ENCODE measurements at places on chromosomes 1 and 21.

DNA sequence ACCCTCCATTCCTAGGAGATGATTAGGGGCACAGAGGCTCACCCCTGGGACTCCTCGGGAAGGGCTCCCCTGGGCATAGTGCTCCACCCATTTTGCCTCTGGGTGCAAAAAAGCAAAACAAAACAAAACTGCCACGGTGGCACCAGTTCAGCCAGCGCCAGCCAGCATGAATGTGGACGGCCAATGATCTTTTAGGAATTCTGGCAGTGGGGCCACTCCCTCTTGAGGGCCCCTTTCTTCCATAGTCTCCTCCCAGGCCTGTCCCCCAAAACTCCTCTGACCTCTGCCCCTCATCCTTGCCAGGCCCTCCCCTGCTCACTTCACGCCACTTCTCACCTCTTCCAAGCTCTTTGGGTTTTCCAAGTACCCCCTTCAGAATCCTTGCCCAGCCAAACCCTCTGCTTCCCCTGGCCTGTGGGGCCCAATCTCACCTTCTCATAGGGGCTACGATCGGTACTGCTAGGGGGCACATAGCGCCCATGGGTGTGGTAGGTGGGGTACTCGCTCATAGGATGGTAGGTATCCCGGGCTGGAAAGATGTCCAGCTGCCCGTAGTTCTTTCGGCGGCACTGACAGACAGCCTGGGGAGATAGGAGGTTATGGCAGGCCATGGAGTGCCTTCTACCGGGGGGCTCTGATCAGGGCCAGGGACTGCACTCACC lies 13.3 kb downstream of the TRIM46 start:
- DNase-seq = no peak

DNA sequence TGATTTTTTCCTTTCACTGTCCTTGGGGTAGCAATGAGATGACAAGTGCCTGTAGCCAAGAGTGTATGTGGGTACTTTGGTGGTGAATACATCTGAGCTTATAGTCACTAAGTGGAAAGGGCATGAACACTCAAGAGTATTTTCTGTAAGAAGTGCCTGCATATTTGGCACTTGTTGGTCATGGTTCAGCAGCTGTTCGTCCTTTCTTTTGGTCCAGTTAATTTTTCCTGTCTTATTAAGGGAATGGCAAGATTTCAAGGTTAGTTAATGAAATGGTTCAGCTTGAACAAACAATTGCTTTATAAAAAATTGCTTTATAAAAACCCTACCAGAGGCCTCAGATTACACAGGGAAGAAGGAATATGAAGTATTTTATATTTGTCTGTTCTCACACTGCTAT lies 48.6 kb upstream of the GPR52 start:
- no peak for DNase-seq

DNA sequence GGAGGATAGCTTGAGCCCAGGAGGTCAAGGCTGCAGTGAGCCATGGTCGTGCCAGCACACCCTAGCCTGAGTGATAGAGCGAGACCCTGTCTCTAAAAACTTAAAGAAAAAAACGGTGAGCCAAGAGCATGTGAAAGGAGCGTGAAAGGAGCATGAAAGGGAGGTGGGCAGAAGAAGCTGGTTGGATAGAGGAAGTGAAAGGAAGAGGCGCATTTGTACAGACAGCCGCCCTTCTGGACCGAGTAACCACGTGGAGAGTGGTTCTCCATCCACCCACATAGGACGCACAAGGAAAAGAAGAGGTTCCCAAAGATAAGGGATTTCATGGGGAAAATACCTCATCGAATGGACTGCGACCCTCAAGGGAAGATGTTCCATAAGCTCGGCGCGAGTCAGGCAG lies 60.4 kb upstream of the IFNAR2 start:
- DNase-seq = no peak

GRCh38 chr1:38197312-38198061 lies 150.9 kb upstream of the POU3F1 start:
- no peak for DNase-seq

DNA sequence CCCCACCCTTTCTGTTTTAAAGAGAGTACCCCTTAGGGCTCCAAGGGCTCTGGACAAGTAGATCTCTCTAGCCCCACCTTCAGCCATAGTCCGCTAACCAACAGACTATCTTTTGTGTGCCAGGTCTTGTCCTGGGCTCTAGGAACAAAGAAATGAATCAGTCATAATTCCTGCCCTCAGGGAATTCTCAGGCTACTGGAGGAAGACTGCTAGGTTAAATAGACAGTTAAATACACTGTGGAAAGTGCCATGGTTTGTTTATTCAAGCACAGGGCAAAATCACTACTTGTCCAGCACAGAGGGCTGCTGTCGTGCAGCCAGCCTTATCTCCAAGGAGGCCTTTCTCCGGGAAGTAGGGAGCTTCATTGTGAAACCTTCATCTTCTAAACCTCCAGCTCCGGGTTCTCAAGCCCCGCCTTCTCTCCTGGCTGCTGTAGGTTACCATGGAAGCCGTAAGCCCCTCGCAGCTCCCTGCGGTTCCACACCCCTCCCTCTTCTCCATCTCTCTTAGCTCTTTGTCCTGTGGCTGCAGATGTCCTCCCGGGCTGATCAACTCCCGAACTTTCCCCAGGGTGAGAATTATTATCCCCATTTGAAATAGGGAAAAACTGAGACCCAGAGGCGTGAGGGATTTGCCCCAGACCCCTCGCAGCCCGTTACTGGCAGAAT lies 29.8 kb downstream of the SHISAL2A start:
- no peak for DNase-seq

DNA sequence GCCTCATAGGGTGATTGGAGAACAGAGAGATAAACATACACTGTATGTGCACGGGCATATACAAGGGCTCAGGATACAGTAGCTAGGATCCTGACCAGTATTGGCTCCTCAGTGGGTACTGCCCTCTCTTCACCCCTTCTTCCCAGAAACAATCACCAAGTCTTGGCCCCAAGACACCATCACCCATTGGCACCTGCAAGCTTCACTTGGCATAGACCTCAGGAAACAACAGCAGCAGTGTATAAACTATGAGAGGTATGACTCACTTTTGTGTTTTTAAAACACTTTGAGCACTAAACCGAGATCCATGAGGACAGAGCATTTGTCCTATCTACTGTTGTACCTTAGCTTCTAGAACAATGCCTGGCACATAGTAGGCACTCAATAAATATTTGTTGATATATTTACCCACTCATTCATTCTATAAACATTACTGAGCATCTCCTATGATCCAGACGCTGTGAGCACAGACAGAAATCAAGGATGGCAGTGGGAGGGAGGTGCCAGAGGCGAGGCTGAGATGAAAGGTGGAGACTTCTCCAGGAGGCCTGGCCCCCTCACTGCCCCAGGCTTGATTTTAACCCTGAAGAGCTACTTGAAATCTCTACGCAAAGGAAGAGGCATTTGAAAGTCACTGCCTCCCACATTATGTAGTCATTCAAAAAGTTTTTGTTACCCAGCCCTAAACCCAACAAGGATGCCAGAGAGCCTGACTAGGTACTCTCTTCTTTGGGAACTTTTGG lies 95.2 kb downstream of the CAMK2N1 start:
- DNase-seq = no peak

GRCh38 chr1:24228311-24228710 lies 41.2 kb upstream of the IFNLR1 start:
- DNase-seq = no peak

GRCh38 chr1:43921022-43921421 lies 12.6 kb upstream of the ARTN start:
- DNase-seq = no peak

DNA sequence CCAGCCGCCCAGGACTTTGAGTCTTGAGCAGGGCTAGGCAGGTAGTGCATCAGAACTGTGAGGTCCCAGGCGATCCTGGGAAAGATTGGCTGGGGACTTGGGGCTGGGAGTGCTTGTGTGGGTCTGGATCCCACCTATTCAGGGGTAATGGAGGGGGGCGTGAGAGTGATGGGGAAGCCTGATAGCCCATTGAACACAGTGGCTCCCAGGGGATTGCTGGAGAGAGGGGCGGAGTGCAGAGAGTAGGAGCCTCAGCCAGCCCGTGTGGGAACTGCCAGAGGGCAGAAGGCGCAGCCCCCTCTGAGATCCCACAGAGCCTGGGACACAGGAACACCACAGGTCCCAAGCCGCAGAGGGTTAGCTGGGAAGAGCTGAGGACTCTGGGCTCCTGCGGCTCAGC lies 19.3 kb upstream of the PDZK1IP1 start:
- DNase-seq = no peak

DNA sequence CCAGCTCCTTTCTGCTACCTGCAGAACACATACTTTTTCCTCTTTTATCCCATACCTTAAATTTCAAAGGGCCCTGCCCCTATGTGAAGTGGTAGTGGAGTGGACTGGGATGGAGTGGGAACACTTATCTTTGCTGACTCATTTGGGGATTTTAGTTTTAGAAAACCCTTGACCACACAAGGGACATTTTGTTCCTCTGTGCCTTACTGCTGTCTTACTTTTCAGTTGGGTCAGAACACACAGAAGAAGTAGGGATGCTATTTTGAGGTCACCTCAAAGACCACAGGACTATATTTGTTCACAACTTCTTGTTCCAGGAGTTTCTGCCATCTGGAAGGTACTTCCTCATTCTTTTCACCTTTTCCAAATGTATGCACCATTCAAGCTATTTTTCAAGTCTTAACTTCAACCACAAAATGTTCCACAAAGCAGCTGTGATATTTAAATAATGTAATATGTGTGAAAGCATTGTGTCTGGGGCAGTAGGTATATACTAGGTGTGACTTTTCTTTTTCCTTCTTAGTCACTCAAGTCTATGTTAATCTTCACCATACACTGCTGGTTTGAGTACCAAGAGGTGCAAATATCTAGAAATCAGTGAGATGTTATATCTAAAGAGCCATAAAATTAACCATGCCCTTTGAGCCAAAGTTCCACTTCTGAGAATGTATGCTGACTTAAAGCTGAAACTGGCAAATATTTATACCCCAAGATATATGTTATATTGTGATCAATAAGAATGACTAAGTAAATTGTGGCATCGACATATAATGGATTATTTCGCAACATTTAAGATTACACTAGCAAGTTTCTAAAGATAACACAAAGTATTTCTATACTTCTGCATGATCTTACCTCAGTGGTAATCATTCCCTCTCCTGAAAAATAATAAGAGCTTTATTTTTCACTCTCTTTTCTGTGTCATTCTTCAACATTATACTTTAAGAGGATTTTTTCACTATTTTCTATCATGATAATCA lies 308.5 kb downstream of the MRPL39 start:
- no peak for DNase-seq

- no peak for DNase-seq
Measured at GRCh38 chr1:80535466-80535865, 1265.3 kb upstream of the ADGRL2 start.

GRCh38 chr1:165387961-165388360 lies 31.4 kb upstream of the LMX1A start:
- DNase-seq = no peak

DNA sequence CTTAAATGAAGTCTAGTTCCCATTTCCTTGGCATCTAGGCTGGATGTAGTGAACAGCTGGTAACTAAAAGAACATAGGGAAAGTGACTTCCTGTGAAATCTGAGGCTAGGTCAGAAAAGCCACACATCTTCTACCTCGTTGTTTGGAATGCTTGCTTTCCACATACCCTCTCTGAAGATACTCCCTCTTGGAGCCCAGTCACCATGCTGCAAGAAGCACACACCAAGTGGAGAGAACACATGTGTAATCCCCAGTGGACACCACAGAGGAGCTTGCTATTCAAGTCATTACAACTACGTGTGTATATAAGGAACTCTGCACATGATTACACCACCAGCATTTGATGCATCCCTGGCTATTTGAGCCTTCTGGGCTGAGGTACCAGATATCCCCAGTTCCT lies 125.9 kb downstream of the RGS21 start:
- DNase-seq = no peak

GRCh38 chr1:18823438-18823837 lies 36.0 kb downstream of the TAS1R2 start:
- no peak for DNase-seq

DNA sequence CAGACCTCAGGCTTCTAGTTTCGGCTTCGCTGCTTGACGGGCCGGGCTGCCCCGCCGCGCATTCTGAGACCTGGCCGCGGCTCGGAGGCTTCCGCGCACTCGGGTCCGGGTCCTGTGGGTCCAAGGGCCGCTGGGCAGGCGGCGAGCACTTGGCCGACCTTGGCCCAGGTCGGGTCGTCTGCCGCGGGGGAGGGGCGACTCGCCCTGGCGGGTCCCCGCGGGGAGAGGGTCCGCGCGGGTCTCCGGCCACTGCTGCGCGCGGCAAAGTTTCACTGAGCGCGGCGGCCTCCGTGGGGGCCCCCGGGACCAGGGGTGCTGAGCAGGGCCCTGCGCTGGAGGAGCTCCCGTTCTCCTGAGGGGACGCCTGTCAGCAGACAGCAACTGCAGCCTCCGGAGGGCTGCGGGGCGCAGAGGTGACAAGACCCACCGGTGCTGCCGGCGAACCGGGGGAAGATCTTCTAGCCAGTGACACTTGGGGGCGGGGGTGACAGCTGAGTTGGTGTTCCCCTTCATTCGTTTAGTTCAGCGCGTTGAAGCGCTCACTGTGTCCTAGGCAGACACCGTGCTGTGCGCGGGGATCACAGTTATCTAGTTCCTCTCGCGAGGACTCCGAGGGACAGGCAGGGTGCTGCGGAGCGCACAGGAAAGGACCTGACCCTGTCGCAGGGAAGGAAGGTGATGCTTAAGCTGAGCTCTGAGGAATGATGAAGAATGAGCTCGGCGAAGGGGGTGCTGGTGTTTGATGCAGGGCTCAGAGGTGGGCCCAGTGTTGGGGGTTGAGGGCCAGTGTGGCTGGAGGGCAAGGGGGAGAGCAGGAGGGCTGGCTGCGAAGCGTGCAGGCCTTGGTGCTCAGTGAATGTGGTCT lies 725 bp downstream of the MTFR1L start:
- no peak for DNase-seq

DNA sequence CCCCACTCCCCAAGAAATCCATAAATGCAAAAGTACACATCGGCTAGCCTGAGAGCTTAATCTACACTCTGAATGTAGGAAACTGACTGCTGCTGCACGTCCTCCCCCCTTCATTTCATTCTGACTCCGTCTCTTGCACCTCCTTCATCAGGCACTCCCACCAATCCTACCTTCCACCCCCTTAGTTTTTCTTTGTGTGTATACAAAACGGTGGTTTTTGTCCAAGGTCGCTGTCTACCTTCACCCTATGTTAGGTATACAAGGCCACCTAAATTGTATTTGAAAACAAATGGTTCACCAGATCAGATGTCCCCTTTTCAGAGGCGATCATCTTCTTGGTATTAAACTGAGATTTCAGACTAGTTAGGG lies 1.9 kb downstream of the WDR26 start:
- no peak for DNase-seq

- no peak for DNase-seq
Measured at GRCh38 chr21:34514576-34515115, 2.6 kb upstream of the KCNE1 start.

GRCh38 chr21:44569861-44570517 lies 3.5 kb upstream of the KRTAP10-4 start:
- no peak for DNase-seq

- no peak for DNase-seq
Measured at GRCh38 chr1:117143172-117143571, 21.6 kb upstream of the TRIM45 start.

- no peak for DNase-seq
Measured at GRCh38 chr1:73593804-73594203, 604.2 kb downstream of the LRRIQ3 start.
